ENCODE measurements at places on chromosomes 5 and 9.

DNA sequence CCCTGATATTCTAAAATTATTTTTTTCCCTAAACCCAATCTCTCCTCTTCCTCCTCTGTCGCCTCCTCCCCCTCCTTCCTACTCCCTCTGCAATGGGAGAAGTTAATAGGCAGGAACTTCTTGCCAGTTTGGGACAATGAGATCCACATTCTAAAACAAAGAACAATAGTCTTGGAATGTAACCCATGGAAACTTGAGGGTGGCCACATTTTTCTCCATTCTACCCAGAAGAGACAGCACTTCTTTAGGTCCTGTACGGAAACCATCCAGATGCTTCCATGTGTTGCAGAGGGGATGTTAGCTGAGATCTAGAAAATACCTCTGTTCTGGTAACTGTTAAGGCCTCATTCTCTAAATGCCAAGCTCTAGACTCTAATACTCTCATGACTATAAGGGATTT, 10.0 kb downstream of the SPARC start:
- DNase-seq, result no peak

DNA sequence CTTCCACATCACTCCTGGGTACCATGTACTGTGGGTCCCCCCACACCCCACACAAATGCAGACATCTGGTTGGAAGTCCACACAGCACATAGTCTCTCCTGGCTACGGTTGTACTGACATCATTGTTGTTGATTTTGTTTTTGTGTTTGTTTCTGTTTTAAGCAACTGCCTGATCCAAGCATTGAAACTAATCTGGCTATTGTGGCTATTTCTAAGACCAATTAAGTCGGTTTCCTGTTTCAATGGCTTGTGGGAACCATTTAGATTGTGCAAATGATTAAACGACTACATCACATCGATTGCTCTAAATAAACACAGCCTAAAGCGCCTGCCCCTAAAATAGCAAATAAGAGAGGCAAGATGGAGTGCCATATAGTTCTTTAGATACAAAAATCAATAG, 226.8 kb upstream of the IRX4 start:
- DNase-seq, result no peak

DNA sequence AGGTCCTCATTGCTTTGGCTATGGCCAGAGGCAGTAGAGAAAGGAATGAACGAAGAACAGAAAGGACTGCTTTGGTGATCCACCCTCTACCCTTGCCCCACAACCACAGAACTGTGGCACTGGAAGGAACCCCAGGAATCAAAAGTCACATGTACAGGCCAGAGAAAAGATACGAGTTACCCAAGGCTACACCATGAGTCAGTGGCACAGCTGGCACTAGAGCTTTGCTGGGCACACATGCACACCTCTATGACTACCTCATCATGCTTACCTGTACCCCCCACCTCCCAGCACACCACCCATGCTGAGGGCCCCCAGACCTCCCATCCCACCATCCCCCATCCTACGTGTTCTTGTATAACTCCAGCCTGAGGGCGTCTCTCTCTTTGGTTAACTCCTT, 13.1 kb downstream of the GOLGA2 start:
- DNase-seq, result no peak

- no peak for DNase-seq
Observed at GRCh38 chr5:138573949-138574670, 1.1 kb downstream of the HSPA9 start.

DNA sequence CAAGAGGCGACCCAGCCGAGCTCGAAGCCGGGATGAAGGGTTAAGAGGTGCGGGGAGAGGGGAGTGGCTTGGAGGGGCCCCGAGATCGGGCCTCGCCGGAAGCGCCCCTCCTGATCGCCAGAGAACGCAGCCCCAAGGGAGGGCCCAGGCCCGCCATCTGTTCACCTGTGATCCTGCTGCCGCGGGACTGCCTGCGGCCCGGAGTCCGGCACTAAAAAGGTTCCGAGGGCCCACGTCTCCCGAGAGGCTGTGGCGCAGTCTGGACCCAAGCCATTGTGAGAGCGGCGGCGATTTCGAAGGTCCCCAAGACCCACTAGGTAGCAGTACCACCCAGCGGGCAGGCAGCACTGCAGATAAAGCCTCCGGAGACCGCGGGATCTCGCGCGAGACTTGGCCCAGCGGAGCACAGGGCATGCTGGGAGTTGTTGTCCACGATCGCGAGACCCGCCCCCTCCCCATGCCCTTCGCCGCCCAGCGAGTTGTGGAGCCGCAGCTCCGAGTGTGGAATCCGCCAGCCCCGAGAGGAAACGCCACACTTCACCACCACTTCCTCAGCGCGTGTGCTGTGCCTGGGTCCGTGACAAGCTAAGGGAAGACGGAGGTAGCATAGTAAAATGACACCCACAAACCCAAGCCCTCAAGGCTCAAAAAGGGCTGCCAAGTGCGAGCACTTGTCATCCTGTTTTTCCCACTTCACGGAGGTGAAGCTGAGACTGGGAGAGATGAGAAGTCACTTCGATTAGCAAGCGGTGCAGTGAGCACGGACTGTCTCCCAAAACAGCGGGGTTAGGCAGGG, at the start of gene KIAA1191:
KIAA1191 (minus strand) TSS at position 328 of the 796 bp plus-strand sequence. CDS start 2,256 bp downstream, outside the sequence.
- peak; percentile 89 for DNase-seq

DNA sequence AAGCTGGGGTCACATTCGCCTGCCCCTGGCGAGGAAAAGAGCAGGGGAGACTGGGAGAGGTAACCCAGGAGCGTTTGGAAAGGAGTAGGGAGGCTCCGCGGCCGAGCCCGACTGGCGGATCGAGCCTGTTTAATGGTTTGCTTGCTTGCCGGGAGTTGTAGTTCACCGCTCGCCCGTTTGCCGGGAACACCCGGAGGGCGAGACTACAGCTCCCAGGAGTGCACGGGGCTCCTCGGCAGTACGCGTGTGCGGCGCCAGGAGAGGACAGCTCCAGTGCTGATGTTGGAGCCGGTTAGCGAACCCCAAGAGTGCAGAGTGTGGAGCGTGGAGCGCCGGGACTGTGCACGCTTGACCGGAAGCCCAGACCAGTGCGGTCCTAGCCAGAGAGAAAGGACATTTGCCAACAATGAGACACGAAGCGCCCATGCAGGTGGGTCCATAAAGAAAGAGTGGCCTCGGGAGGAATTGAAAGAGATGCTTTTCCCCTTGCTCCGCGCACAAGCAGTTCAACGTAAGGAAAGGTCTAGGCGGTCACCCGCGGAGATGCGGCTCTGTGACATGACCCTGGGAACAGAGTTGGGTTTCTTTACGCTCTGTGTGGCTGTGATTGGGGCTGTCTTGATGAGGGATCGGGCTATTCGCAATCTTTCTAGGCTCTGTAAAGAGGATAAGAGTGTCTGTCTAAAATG, at the start of gene RAB3C:
RAB3C (plus strand) TSS at position 273 of the 689 bp plus-strand sequence; CDS start at position 407, 134 bp downstream.
- peak; percentile 93 for DNase-seq

- DNase-seq, result peak; percentile 29
Observed at GRCh38 chr5:168947212-168947868, 353.6 kb downstream of the SLIT3 start.

- DNase-seq, result no peak
Observed at GRCh38 chr9:106893088-106893487, 30.1 kb downstream of the ZNF462 start.
